Liver (tissue), 10 donors: ENCODE measurements at places on chromosomes 3 and 15. TPM values are rescaled to one million over a fixed set of nuclear protein-coding genes. Genes with fewer than 3 reads are reported as not detected.

- DNase-seq = no peak
Measured at GRCh38 chr3:181330821-181331563, 341.5 kb upstream of the DNAJC19 start.

- DNase-seq = no peak
Measured at GRCh38 chr3:122992133-122992532, 35.4 kb downstream of the SEMA5B start.

The ADAMTS17 gene
- 6.5 TPM for polyA plus RNA-seq

GRCh38 chr3:27423463-27423862, 54.3 kb upstream of the NEK10 start:
- no peak for DNase-seq
